ENCODE measurements at places on chromosomes 13 and 19. TPM values are rescaled to one million over a fixed set of nuclear protein-coding genes. Genes with fewer than 3 reads are reported as not detected.

- DNase-seq: no peak
These were observed 1.5 kb downstream of the FCAR start for GRCh38 chr19:54875506-54875905.

DNA sequence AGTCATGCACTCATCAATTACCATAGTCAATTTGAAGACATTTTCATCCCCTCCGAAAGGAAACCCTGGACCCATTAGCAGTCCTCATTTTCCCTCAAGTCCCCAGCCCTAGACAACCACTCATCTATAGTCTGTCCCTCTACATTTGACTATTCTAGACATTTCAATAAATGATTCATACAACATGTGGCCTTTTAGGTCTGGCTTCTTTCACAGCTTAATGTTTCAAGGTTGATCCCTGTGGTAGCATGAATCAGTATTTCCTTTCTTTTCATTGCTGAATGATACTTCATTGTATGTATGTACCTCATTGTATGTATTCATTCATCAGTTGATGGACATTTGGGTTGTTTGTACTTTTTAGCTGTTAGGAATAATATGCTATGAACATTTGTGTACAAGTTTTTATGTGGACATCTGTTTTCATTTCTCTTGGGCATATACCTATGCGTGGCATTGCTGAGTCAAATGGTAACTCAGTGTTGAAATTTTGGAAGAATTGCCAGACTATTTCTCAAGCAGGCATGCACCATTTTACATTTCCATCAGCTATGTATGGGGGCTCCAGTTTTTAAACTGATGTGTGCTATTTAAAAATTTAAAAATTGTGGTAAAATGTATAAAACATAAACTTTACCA lies 18.4 kb downstream of the SPATA13 start:
- DNase-seq: peak; percentile 85

DNA sequence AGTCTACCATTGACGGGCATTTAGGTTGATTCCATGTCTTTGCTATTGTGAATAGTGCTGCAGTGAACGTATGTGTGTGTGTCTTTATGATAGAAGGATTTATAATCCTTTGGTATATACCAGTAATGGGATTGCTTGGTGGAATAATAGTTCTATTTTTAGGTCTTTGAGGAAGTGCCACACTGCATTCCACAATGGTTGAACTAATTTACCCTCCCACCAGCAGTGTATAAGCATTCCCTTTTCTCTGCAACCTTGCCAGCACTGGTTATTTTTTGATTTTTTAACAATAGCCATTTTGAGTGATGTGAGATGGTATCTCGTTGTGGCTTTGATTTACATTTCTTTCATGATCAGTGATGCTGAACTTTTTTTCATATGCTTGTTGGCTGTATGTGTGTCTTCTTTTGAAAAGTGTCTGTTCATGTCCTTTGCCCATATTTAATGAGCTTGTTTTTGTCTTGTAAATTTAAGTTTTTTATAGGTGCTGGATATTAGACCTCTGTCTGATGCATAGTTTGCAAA lies 37.5 kb downstream of the RFC3 start:
- DNase-seq: no peak

- DNase-seq: no peak
These were observed 1.9 kb upstream of the NKPD1 start for GRCh38 chr19:45162608-45163143.

- peak; percentile 42 for DNase-seq
These were observed 156.8 kb downstream of the DNAJC3 start for GRCh38 chr13:95833719-95834118.

Gene TPTE2
- total RNA-seq: not detected

GRCh38 chr13:50914848-50915247 lies 5.3 kb downstream of the RNASEH2B start:
- DNase-seq: peak; percentile 70

Gene TEKTIP1
- not detected for total RNA-seq

Gene TMEM190
- not detected for total RNA-seq

Gene EDDM13
- not detected for total RNA-seq

Gene PRR36
- total RNA-seq: not detected

DNA sequence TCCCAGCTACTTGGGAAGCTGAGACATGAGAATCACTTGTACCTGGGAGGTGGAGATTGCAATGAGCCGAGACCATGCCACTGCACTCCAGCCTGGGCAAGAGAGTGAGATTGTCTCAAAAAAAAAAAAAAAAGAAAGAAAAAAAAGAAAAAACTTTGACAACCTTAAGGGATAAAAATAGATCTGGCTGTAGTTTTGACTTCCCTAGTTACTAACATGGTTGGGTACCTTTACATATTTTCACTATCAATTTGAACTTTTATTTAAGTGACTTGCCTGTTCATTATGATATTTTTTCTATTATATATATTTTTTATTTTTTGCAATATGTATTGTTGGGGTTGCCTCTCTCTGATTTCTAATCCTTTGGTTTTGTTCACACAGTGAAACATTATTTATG lies 8.4 kb upstream of the ZNF235 start:
- DNase-seq: no peak

GRCh38 chr19:47020132-47020805 lies 632 bp downstream of the NPAS1 start:
- peak; percentile 80 for DNase-seq

DNA sequence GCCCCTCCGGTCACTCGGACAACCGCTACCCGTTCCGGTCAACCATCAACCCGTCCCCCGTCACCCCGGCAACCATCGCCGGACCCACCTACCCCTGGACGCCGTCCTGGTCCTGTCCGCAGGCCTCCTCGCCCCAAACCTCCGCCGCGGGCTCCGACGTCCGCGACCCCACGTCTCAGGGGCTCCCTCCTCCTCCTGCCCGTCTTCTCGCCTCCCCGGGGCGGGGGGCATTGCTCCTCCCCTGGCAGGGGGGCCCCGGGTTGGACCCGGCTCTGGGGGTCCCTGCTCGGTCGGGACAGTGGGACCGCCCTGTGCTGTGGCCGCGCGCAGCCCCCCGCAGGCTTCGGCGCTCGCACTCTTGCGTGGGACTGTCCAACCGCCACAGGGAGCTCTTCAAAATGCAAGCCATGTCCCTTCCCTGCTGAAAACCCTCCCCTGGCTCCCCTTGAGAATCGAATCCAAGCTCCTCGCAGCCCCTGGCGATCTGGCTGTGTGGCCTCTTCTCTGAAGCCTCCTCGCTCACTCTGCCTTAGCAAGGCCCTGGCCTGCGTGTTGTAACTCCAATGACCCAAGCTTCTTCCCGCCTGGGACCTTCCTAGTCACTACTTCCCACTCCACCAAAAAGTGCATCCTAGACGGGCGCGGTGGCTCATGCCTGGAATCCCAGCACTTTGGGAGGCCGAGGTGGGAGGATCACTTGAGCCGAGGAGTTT lies 8.4 kb downstream of the EPHX3 start:
- peak; percentile 52 for DNase-seq

DNA sequence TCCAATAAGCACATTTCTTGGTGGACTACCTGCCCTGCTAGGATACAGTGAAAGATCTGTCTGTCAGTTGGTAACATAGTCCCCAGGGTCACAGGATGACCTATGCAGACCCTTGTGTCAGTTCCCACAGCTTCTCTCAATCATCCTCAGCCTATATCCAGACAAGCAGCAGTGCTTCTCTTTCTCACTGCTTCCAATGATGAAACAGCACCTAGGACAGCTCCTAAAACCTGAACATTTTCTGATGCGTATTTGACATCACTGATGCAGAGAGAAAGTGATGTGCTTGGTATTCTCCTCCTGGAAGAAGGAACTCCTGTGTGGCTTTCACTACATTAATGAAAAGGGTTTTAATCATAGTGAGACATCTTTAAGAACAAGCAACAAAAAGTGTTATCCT lies 43.7 kb downstream of the ZNF557 start:
- DNase-seq: no peak

- DNase-seq: no peak
These were observed 23.7 kb downstream of the NHLRC3 start for GRCh38 chr13:39062004-39062403.

All from GM23248 (cell line).